ENCODE measurements at places on chromosomes 1 and 21. TPM values are rescaled to one million over a fixed set of nuclear protein-coding genes. Genes with fewer than 3 reads are reported as not detected.

Gene SPRR1A
- total RNA-seq, result not detected

DNA sequence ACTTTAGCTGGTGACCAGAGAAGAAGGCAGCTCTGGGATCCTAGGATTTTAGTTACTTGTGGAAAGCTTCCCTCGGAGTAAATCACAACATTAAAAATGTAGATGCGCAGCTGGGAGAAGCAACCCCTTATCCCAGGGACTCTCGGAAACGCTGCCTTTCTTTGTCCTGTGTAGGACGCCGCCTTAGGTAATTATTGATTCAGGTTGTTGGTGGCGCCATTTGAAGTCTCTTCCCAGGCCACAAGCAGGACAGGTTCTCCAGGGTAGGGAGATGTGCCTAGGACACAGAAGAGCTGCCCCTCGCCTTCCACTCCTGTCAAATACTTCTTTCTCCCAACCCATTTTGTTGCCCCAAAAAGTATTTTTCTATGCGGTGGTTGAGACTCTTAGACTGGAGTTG lies 10.3 kb downstream of the SLC37A1 start:
- H3K27ac ChIP-seq, result peak overlapping the region; percentile 49
- H3K36me3 ChIP-seq, result no peaks in the 10 kb centered on the region
- no peak overlapping the region for H3K4me3 ChIP-seq
- no peaks in the 10 kb centered on the region for H3K27me3 ChIP-seq

GRCh38 chr1:163770265-163770664 lies 448.5 kb downstream of the NUF2 start:
- no peaks in the 10 kb centered on the region for H3K27me3 ChIP-seq
- H3K4me3 ChIP-seq, result no peak overlapping the region
- H3K27ac ChIP-seq, result no peak overlapping the region
- no peaks in the 10 kb centered on the region for H3K4me1 ChIP-seq
- DNase-seq, result no peak

Gene S100A9
- 19.5 TPM for total RNA-seq

DNA sequence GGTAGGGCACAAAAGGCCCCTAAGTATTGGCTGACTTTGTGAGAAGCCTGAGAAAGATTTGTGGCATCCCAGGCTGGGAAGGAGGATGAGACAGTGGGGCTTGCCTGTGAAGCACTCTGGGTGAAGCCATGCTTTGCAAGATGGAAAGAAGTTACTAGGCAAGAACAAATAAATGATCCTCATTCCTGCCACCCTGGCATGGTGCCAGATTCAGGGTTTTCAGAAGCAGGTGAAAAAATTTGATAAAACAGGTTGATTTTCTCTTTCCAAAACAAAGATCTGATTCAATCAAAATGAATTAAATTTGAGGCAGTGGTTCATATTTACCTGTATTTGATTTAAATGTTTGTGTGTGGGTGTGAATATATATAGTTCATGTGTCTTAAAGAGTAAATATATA lies 386.9 kb upstream of the PROX1 start:
- H3K4me3 ChIP-seq, result no peak overlapping the region
- peaks cover 13% of the 10 kb centered on the region for H3K4me1 ChIP-seq
- no peaks in the 10 kb centered on the region for H3K27me3 ChIP-seq
- H3K27ac ChIP-seq, result no peak overlapping the region
- DNase-seq, result no peak

Gene SDC3
- 19.1 TPM for total RNA-seq

Gene AXDND1
- total RNA-seq, result 3.6 TPM

GRCh38 chr1:222455188-222455879 lies 92.6 kb downstream of the HHIPL2 start:
- H3K27me3 ChIP-seq, result no peaks in the 10 kb centered on the region
- DNase-seq, result peak; percentile 83
- no peaks in the 10 kb centered on the region for H3K36me3 ChIP-seq
- peaks cover 5% of the 10 kb centered on the region for H3K4me1 ChIP-seq

- no peaks in the 10 kb centered on the region for H3K27me3 ChIP-seq
- no peak overlapping the region for H3K4me3 ChIP-seq
- H3K27ac ChIP-seq, result no peak overlapping the region
- H3K4me1 ChIP-seq, result no peaks in the 10 kb centered on the region
- H3K36me3 ChIP-seq, result no peaks in the 10 kb centered on the region
Measured at GRCh38 chr1:42983253-42983652, 24.6 kb upstream of the SLC2A1 start.

DNA sequence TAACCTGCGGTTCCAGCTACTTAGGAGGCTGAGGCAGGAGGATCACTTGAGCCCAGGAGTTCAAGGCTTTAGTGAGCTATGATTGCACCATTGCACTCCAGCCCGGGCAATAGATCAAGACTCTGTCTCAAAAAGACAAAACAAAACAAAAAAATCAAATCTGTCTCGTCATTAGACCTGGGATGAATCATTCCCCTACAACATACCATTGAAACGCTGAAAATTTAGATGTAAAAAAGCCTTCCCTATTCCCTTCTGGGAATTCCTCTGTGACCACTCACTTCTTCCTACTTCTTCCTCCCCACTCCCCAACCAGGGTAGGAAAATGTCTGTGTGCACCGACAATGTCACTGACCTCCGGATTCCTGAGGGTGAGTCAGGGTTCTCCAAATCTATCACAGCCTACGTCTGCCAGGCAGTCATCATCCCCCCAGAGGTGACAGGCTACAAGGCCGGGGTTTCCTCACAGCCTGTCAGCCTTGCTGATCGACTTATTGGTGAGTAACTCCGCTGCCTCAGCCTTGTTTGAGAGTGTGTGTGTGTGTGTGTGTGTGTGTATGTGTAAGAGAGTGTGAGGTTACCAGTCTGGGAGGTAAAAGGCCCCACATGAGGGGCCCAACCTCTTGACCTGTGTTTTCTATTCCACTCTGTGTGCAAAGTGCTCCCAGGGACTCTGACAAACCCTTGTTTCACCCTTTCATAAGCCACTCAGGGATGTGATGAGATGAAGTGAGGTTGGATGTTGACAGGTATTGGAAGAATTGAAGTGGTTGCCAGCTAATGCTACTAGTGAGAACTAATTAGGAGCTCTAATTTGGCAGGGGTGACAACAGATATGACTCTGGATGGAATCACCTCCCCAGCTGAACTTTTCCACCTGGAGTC lies 16.3 kb upstream of the SARS1 start:
- no peak overlapping the region for H3K4me3 ChIP-seq
- no peaks in the 10 kb centered on the region for H3K36me3 ChIP-seq
- peak overlapping the region; percentile 10 for H3K27ac ChIP-seq
- peak; percentile 37 for DNase-seq
- H3K27me3 ChIP-seq, result no peaks in the 10 kb centered on the region

Gene PPFIA4
- not detected for total RNA-seq

Gene LCE6A
- not detected for total RNA-seq

Gene TEDDM1
- total RNA-seq, result not detected

GRCh38 chr1:31934706-31935629 lies 3.2 kb downstream of the PTP4A2 start:
- no peaks in the 10 kb centered on the region for H3K36me3 ChIP-seq
- peaks cover 83% of the 10 kb centered on the region for H3K4me1 ChIP-seq
- no peak overlapping the region for H3K4me3 ChIP-seq
- no peaks in the 10 kb centered on the region for H3K27me3 ChIP-seq
- no peak for DNase-seq

Gene WNT2B
- 1.6 TPM for total RNA-seq

- no peak for DNase-seq
- no peaks in the 10 kb centered on the region for H3K36me3 ChIP-seq
- H3K4me3 ChIP-seq, result no peak overlapping the region
Measured at GRCh38 chr1:32928285-32928684, 27.1 kb upstream of the TMEM54 start.

- H3K36me3 ChIP-seq, result no peaks in the 10 kb centered on the region
- H3K4me3 ChIP-seq, result peak overlapping the region; percentile 81
- H3K27me3 ChIP-seq, result no peaks in the 10 kb centered on the region
Measured at GRCh38 chr1:185155600-185156287, 1.0 kb downstream of the TRMT1L start.

DNA sequence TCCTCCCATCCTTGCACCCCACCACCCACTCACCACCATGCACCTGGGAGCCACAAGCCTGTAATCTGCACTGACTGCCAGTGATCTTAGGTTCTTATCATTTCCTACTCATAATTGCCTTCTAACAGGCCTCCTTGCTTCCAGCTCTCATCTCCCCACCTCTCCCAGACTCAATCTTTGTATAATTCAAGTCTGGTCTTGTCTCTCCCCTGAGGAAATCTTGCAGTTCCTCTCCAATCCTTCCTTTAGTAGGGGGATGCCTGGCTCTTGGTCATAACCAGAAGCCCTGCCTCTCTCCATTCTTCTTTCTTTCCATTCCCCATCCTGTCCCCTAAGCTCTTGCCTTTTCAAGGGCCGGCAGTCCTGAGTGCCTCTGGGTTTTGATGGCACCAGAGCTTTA lies 27.8 kb downstream of the PIGM start:
- no peak for DNase-seq
- no peak overlapping the region for H3K27ac ChIP-seq
- no peaks in the 10 kb centered on the region for H3K36me3 ChIP-seq

Gene NPR1
- 11.7 TPM for total RNA-seq

Gene ADCY10
- total RNA-seq, result not detected

Gene SPRR2B
- total RNA-seq, result not detected

Gene OVAAL
- not detected for total RNA-seq

GRCh38 chr1:164712131-164713036 lies 153.4 kb downstream of the PBX1 start:
- DNase-seq, result peak; percentile 67
- H3K4me1 ChIP-seq, result peaks cover 89% of the 10 kb centered on the region
- H3K4me3 ChIP-seq, result no peak overlapping the region
- no peaks in the 10 kb centered on the region for H3K36me3 ChIP-seq
- peak overlapping the region; percentile 82 for H3K27ac ChIP-seq

GRCh38 chr1:93992954-93993353 lies 83.7 kb upstream of the GCLM start:
- no peak overlapping the region for H3K27ac ChIP-seq
- no peak for DNase-seq
- no peaks in the 10 kb centered on the region for H3K36me3 ChIP-seq
- no peaks in the 10 kb centered on the region for H3K4me1 ChIP-seq
- no peak overlapping the region for H3K4me3 ChIP-seq
- H3K27me3 ChIP-seq, result no peaks in the 10 kb centered on the region
